ENCODE measurements at places on chromosomes 6 and 20. TPM values are rescaled to one million over a fixed set of nuclear protein-coding genes. Genes with fewer than 3 reads are reported as not detected.
A peak's percentile ranks its signal among the peaks of the same experiment; 100 is the strongest.

The MYL9 gene
- total RNA-seq: 274 TPM

The DACT2 gene
- total RNA-seq: 2.4 TPM

The SIRPA gene
- total RNA-seq: 130 TPM

The CDH22 gene
- 0.35 TPM for total RNA-seq

The TGM3 gene
- 0.32 TPM for total RNA-seq

The NOTCH4 gene
- total RNA-seq: 63.6 TPM

The CD40 gene
- total RNA-seq: 35.7 TPM

The SRSF12 gene
- not detected for total RNA-seq

The C4A gene
- 175 TPM for total RNA-seq

- no peaks in the 10 kb centered on the region for H3K36me3 ChIP-seq
- H3K27ac ChIP-seq: no peak overlapping the region
- peaks cover 2% of the 10 kb centered on the region for H3K4me1 ChIP-seq
- no peaks in the 10 kb centered on the region for H3K27me3 ChIP-seq
Observed at GRCh38 chr20:51702556-51702955, 65.6 kb downstream of the ATP9A start.

GRCh38 chr6:163254341-163254835 is 160.1 kb upstream of the QKI start:
- no peak overlapping the region for H3K4me3 ChIP-seq
- no peak overlapping the region for H3K27ac ChIP-seq
- H3K36me3 ChIP-seq: no peaks in the 10 kb centered on the region
- DNase-seq: no peak

DNA sequence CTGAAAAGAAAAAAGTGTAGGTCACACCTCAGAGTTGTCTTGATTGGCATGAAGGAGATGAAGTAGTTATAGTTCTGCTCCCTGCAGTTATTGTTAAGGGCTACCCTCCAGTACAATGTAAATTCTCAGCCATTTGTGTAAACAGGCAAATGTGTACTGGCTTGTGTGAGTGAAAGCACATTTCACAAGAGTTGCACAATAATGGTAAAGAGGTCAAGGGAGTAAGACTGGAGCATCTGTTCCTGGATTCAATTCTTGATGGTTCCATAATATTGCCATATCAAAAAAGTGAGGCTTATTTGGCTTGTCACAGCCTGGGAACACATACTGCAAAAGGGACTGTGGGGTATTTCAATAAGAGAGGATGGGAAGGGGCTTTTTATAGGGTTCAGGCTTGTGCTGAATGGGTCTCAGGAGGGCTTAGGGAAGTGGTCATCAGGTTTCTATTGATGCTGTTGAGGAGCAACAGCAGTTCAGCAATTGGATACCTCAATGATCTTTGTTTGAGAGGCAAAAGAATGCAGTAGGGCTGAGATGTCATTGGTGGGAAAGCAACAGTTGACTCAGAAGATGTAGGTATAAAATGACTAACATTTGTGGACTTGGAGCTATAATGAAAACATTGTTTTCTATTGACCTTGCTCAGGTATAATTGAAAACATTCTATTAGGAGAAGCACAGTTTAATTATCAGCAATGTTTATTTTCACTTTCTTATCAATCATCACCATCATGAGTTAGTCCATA is 402.6 kb downstream of the BCKDHB start:
- H3K4me3 ChIP-seq: no peak overlapping the region
- no peak for DNase-seq
- no peaks in the 10 kb centered on the region for H3K4me1 ChIP-seq
- H3K36me3 ChIP-seq: no peaks in the 10 kb centered on the region
- no peak overlapping the region for H3K27ac ChIP-seq
- H3K27me3 ChIP-seq: no peaks in the 10 kb centered on the region

DNA sequence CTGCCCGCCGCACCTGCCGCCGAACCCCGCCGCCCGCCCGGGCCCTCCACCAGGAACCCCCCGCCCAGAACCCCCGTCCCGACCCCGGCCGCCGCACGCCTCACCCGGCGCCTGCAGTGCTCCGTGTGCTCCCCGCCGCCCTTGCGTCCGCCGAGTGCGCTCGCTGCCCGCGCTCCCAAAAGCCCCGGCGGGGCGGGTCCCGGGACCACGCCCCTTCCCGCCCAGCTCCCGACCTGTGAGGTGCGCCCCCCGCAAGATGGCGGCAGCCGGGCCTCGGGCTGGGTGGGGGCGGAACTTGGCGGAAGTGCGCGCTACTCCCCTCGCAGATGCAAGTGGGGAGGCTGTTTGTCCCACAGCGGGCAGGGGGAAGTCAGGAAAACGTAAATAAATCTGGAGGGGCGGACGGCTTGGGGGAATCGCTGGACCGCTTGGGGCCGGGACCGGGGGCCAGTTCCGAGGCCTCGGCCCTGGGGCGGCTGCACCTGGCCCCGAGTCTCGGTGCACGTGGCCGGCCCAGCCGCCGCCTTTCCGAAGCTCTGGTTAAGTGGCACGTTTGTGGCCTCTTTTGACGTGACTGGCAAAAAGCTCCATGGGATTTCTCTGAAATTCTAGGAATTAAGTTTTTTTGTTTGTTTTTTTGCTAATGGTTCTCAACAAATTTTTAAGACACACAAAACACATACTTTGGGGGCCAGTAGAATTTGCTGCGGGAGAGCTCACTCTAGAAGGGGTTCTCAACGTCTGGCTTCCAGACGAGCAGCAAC is at the start of gene EZR:
Gene EZR (minus strand): TSS at position 156 of the 764 bp plus-strand sequence. CDS start 1,275 bp downstream, outside the sequence.
- DNase-seq: peak; percentile 89
- H3K27ac ChIP-seq: peak within 1 kb of the TSS; percentile 97
- no peaks in the 10 kb centered on the region for H3K36me3 ChIP-seq
- H3K4me3 ChIP-seq: peak within 1 kb of the TSS; percentile 82

DNA sequence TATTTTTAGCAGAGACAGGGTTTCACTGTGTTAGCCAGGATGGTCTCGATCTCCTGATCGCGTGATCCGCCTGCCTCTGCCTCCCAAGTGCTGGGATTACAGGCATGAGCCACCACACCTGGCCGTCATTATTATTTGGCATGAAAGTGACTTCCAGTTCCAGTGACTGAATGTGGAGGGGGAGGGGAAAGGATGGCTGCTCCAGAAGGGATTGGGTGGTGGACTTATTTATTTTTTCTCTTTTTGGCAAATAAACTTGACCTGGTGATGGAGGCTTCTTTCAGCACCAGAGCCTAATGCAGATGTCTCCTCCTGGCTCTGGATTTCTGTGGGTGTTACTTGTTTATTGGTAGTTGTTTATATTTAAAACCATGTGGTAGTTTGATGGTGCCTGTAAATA is 16.9 kb upstream of the SLC22A23 start:
- H3K27me3 ChIP-seq: no peaks in the 10 kb centered on the region
- no peaks in the 10 kb centered on the region for H3K36me3 ChIP-seq
- DNase-seq: no peak
- no peak overlapping the region for H3K4me3 ChIP-seq
- H3K4me1 ChIP-seq: no peaks in the 10 kb centered on the region

DNA sequence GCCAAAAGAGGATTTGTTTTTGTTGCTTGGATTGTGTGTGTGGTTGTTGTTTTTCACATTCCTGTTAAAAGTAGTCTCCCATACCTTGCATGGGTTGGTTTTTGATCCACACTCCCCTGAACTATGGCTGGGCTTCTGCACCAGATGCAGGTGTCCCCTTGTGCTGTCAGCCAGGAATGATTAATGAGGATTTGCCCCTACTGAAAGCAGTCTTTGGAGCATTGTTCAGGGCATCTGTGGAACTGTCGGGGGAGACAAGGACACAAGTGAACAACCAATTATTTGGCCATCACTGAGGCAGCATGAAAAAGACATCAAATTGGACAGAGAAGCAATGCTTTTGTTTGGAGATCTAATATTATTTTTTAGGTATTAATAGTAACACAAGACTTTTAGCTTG is 373.2 kb upstream of the MMS22L start:
- no peaks in the 10 kb centered on the region for H3K4me1 ChIP-seq
- H3K27me3 ChIP-seq: no peaks in the 10 kb centered on the region
- no peaks in the 10 kb centered on the region for H3K36me3 ChIP-seq
- H3K27ac ChIP-seq: no peak overlapping the region
- no peak overlapping the region for H3K4me3 ChIP-seq
- DNase-seq: no peak

- peaks cover 4% of the 10 kb centered on the region for H3K4me1 ChIP-seq
- no peaks in the 10 kb centered on the region for H3K36me3 ChIP-seq
- no peak for DNase-seq
- H3K4me3 ChIP-seq: no peak overlapping the region
Observed at GRCh38 chr6:42555477-42556457, 8.1 kb upstream of the UBR2 start.

GRCh38 chr6:47032974-47033765 is 9.0 kb downstream of the ADGRF1 start:
- H3K27me3 ChIP-seq: no peaks in the 10 kb centered on the region
- H3K4me3 ChIP-seq: no peak overlapping the region
- peaks cover 42% of the 10 kb centered on the region for H3K4me1 ChIP-seq

DNA sequence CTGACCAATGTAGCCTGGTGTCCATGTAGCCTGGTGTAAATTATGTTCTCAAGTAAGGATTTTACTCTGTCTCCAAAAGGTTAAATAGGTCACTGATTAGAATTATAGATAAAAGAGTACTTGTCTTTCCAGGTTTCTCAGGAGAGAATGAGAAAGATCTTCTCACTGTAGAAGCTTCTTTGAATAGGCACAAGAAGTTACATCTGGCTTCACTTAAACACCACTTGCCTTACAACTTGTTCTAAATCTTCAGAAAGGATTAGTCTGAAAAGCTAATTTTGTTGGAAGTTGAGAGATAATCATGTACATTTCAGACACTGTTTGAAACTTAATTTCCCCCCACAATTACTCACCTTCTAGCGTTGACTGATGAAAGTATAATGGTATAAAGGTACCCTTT is 275.3 kb downstream of the FARS2 start:
- H3K36me3 ChIP-seq: no peaks in the 10 kb centered on the region
- H3K27ac ChIP-seq: no peak overlapping the region
- no peak overlapping the region for H3K4me3 ChIP-seq
- no peak for DNase-seq

GRCh38 chr20:36313476-36313875 is 7.3 kb downstream of the DLGAP4 start:
- H3K27me3 ChIP-seq: peaks cover 39% of the 10 kb centered on the region
- no peak overlapping the region for H3K4me3 ChIP-seq
- H3K4me1 ChIP-seq: no peaks in the 10 kb centered on the region
- no peaks in the 10 kb centered on the region for H3K36me3 ChIP-seq
- no peak for DNase-seq
- no peak overlapping the region for H3K27ac ChIP-seq

- DNase-seq: no peak
- H3K4me1 ChIP-seq: peaks cover 6% of the 10 kb centered on the region
- no peak overlapping the region for H3K27ac ChIP-seq
- H3K27me3 ChIP-seq: no peaks in the 10 kb centered on the region
- no peaks in the 10 kb centered on the region for H3K36me3 ChIP-seq
Observed at GRCh38 chr20:22808628-22809027, 224.3 kb upstream of the FOXA2 start.

- H3K4me3 ChIP-seq: no peak overlapping the region
- H3K27ac ChIP-seq: no peak overlapping the region
Observed at GRCh38 chr6:37092923-37093727, 76.8 kb upstream of the PIM1 start.

DNA sequence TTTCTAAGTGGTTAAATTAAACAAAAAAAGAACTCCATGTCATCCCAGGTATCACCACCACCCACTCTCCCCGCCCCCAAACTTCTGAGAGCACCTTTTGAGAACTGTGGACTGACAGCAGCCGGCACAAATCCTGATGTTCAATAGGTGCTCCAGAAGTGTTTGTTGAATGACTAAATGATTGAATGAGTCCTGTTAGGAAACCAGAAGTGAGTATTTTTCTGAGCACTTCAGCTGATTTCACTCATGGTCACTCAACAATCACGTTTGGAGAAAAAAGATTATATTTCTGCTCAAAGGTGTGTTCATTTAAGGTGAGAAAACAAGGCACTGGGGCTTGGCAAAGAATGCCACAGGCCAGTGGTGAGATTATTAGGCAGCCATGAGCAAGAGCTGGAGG is 6.2 kb upstream of the HNF4A start:
- no peaks in the 10 kb centered on the region for H3K4me1 ChIP-seq
- no peak for DNase-seq

DNA sequence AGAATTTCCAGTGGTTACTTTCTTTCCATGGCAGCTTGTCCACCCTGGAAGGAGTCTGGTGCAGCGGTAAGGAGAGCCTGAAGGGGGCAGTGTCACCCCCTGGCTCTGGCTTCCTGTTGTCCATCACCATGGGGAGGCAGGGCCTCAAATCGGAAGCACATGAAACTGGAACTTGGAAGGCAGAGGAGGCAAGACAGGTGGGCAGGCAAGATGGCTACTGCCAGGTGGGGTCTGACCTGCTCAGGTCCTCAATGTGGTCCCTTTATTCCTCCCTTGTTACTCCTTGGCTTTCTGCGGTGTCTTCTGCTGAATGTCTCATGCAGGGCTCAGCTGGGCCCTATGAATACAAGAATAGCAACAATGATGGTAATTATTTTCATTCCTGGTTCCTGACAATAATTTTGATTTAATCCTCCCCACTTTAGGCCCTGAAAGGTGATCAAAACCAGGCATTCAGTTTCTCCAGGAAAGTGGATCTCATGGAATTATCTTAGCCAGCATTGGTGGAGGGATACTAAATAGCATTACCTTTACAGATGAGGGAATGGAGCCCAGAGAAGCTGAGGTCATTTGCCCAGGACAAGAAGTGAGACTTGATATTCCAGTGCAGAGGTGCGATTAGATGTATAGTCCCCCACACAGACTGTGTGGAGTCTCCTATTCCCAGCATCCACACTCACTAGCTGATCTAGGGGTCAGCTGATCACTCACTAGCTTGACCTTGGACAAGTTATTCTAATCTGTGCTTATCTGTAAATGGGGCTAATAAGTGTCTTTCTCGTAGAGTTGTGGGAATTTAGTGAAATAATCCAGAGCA is 17.6 kb upstream of the SNAI1 start:
- H3K4me3 ChIP-seq: no peak overlapping the region
- no peaks in the 10 kb centered on the region for H3K36me3 ChIP-seq
- no peaks in the 10 kb centered on the region for H3K27me3 ChIP-seq
- no peak for DNase-seq

DNA sequence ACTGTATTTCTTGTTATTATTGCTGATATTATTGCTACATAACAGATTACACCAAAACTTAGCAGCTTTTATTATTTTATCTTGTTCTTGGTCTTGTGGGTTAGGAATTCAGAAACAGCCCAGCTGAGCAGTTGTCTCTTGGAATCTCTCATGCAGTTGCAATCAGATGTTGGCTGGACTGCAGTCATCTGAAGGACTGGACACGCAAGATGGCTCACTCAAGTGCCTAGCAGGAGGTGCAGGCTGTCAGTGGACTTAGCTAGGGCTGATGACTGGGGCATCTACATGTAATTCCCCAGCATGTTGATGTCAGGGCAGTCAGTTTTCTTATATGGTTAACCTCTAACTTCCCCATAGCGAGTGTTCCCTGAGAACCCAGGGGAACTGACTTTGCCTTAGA is 128.6 kb upstream of the PLCB4 start:
- DNase-seq: no peak
- no peak overlapping the region for H3K27ac ChIP-seq
- no peaks in the 10 kb centered on the region for H3K4me1 ChIP-seq
- no peaks in the 10 kb centered on the region for H3K36me3 ChIP-seq
- H3K27me3 ChIP-seq: no peaks in the 10 kb centered on the region

- DNase-seq: no peak
- no peaks in the 10 kb centered on the region for H3K27me3 ChIP-seq
- H3K27ac ChIP-seq: no peak overlapping the region
- H3K4me1 ChIP-seq: no peaks in the 10 kb centered on the region
- H3K36me3 ChIP-seq: no peaks in the 10 kb centered on the region
Observed at GRCh38 chr6:161890832-161891297, 617.0 kb upstream of the AGPAT4 start.

Data from lower lobe of right lung (tissue), 2 donors.